CD4-positive, alpha-beta T cell treated with Interleukin-15 for 1 hour (primary cell): ENCODE measurements at places on chromosomes 5 and 9.

- no peak for DNase-seq
These were observed 137.3 kb upstream of the PITX1 start for GRCh38 chr5:135171336-135171735.

GRCh38 chr5:107808671-107809137 is 138.0 kb upstream of the EFNA5 start:
- DNase-seq, result no peak

DNA sequence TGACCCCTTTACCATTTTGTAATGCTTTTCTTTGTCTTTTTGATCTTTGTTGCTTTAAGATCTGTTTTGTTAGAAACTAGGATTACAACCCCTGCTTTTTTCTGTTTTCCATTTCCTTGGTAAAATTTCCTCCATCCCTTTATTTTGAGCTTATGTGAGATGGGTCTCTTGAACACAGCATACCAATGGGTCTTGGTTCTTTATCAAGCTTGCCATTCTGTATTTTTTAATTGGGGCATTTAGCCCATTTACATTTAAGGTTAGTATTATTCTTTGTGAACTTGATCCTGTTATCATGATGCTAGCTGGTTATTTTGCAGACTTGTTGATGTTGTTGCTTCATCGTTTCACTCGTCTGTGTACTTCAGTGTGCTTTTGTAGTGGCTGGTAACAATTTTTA is 337.3 kb downstream of the SPATA31D1 start:
- DNase-seq, result no peak

DNA sequence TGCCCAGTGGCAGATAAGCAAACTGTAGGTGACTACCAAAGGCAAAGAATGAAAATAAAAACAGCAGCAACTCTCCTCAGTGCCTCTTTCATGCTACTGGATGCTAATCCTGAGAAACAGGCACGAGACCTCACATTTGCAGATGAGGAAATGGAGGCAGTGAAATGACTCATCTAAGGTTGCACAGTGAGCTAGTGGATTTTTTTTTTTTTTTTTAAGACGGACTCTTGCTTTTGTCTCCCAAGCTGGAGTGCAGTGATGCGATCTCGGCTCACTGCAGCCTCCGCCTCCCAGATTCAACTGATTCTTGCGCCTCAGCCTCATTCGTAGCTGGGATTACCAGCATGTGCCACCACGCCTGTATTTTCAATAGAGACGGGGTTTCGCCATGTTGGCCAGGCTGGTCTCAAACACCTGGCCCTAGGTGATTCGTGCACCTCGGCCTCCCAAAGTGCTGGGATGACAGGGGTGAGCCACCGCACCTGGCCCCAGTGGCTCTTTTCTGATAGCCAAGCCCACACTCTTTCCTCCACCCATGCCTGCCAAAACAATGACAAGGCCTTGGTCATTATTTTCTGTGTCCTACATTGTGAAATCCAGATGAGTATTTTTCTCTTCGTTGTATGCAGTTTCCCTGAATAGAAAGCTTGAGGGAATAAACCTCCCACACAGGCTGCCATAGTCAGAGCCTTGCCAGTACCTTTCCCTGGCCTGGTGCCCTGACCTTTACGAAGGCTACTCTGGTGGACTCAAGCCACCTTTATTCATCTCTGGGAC is 19.2 kb downstream of the DOCK2 start:
- DNase-seq, result no peak

DNA sequence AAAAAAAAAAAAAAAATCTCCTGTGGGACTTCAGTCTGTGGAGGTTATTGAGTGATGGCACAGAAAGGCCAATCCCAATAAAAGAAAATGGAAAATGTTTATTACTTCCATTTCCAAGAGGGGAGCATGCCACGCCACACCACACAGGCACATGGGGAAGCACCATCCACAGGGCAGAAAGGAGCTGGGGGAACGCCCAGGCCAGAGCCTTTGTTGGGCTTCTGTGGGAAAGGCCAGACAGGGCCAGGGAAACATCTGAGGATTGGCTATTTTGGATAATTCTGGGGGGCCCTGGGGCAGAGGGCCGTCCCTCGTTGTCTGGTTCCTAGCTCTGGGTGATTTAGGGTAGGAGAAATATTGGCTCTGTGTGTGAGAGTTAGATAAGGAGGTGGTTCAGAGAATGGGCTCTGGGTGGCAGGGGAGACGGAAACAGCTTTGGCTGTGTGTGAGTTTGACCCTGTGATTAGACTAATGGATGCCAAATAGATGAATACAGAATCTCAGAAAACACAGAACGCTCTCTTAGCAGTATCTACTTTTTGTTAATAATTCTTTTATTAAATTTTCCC is 49.0 kb upstream of the ABL1 start:
- DNase-seq, result no peak

DNA sequence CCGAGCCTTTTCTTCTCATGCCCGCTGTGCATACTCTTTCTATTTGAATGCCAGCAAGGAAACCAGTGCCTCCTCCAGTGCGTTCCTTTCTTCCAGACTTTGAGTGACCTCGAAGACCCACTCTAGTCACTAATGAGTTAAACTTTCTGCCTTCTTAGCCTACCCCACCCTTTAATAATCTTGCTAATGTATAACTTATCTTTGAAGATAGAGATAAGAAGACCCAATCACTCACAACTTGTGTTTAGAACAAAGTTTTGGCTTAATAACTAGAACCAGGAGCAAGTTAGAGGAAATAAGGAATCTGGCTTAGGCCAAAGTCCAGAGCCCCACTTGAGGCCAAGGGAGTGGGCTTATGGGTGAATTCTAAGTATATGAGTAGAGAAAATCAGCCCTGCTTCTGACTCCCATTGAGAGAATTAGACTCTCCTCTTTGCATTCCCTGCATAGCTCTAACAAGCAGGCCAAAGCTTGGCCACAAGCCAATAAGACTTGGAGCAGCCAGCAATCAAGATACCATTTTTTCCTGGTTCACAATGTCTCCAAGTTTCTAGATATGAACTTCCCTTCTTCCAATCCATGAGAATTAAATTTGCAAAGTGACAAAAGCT is 181.5 kb upstream of the PIK3R1 start:
- no peak for DNase-seq

GRCh38 chr5:171336521-171337209 is 27.6 kb downstream of the TLX3 start:
- no peak for DNase-seq

GRCh38 chr5:150264667-150265603 is 24.6 kb downstream of the CAMK2A start:
- DNase-seq, result no peak

DNA sequence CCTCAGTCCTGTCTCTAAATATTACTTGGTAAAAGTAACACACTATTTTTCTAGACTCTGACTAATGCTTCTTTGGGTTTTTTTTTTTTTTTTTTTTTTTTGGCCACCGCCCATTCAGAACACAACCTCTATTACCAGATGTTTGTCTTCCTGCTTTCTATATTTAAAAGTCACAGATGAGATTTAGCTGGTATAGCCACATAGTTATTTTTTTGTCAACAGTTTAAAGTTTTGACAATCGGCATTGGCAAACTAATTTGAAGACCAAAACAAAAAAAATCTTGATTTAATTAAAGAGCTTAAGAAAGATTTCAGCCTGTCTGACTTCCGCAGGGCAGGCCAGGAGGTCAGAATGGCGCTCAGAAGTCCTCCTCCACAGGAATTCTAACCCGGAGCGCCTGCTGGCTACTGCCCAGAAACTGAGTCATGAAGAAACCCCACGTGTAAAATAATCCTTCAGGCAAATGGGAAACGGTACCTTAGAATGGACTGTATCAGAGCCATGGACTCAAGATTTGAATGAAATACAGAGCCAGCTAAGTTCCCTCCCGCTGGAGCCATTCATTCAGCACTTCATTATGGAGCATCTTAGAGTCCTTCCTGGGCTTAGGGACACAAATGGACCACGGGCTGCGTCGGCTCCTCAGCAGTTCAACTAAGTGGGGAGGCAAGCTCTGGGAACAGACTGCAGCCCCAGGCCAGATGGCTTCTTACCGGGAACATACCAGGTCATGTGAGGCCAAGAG is 55.6 kb downstream of the PTPDC1 start:
- DNase-seq, result no peak

DNA sequence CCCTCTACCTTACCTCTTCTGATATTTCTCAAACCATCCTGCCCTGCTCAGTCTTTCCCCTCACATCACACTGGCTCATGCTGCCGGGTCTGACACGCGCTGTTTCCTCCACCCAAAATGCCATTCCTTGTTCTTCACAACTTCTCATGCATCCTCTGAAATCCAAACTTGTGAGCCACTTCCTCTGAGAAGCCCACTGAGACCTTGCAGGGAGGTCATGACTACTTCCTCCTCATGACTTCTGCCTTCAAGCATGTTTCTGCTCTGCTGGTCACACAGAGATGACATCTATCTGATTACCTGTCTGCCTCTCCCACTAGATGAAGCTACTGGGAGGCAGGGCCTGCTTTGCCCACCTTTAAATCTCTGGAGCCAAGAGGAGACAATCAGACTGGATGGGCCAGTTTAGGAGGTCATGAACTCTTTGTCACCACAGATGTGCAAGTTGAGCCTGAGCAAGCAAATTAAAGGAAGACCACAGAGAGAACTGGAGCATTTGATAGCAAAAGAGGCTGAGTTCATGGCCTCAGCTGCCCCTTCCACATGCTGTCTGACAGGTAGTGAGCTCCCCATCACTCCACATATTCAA is 119.8 kb upstream of the TBC1D2 start:
- DNase-seq, result no peak

DNA sequence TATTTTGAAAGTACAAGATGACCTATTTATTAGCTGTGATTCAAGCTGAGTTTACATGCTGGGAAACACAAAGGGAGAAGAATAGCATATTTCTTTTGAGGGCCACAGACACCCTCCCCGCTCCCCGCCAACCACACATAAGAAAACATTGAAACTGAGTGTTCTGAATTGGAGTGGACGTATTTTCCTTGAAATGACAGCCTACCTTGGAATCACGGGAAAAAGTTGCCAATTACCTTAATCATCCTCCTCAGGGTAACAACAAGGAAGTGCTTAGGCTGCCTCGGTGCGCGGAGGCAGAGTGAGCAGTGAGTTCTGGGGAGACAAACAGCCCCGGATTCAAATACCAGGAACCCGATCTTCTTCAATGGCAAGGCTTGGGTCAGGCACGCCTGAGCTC is 31.4 kb downstream of the CFAP77 start:
- no peak for DNase-seq

DNA sequence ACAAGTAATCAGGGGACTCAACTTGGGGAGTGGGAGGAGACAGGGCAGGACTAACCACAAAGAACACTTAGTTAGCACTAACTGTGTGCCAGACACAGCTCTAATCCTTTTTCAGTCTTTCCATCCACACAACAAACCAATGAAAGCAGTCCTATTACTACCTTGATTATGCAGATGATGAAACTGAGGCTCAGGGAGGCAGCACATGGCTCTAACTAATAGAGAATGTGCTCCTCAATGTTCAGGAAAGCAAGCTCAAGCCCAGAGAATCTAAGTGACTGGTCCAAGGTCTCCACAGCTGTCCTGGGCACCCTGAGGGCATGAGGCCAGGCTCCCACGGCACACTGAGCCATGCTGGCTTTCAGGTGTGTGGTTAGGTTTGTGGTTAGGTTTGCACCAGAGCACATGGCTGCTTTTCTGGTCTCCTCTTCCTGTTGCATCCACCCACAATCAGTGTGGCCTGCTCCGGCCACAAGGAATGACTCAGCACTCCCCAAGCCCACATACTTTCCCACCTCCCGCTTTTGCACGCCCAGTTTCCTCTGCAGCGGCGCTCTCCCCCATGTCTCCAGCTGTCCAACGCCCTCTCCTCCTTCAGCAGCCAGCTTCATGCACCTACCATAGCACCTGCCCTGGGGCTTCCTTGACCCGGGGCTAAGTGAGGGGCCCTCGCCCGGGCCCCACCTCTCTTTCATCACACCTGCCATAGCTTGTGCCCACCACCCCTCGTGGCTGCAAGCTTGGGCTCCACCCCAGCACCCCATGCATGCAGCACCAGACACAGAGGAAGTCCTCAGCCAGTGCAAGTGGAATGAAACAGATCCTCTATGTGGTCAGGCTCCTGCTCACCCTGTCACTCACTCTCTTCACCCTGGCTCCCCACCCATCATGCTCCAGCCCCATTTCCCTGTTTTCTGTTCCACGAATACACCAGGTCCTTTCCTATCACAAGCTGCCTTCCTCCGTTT is 133.1 kb downstream of the GABBR2 start:
- DNase-seq, result no peak

DNA sequence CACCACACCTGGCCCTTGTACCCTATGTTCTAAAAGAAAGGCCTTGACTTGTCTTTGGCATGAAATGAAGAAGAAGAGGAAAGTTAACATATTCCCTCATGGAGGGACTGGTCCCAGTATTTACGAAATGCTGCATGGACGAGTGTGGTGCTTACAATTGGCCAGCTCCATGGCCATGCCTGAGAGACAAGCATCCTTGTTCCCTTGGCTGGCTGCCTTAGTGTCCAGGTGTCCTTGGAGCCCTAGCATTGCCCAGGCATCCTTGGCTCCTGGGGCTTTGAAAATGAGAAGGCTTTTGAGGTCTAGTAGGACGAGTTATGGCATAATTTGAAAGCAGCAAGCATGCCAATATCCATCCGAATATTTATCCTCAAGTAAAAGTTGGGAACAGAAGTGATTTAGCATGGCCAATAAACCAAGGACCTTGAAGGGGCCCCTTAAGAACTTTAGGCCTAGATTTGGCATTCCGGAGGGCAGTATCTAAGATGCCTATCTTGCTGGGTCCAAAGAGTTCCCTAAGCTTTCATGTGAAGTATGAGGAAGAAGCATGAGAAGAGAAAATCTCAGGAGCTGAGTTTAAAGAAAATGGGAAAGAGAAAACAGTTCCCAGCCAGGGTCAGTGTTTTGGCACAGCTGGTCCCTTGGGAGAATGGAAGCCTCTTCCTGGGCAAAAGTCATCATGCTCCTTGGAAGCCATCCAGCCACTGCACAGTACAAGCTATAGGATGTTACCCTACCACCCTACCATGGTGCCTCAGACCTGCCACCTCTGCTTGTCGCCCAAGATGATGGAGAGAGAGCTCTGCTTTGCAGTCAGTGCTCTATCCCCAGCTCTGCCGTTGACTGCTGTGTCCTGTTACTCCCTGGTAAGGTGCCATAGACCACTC is 91.0 kb downstream of the AOPEP start:
- no peak for DNase-seq

DNA sequence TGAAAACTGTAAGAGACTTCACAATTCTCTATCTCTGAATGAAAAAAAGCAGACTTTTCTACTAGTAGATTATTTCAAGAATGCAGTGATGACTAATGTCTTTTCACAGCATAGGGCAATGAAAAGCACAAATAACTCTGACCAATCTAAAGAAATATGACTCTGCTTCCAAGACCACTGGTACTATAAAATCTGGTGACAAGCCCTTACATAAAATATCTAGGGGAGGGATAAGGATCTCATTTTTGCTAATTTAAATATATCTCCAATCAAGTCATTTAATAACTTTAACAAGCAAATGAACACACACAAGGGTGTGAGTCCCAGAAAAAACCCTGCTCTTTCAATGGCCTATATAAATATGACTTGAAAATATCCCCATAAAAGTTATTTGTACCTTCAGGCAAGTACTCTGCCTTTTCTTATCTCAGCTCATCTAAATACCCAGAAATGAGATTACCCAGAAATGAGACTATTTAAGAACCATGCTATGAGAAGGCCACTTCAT is 105.2 kb downstream of the GNAQ start:
- DNase-seq, result no peak

GRCh38 chr9:77807281-77807683 is 159.2 kb upstream of the GNA14 start:
- no peak for DNase-seq

GRCh38 chr9:14336244-14336643 is 22.3 kb upstream of the NFIB start:
- no peak for DNase-seq
